ENCODE measurements at places on chromosomes 11 and 22.

GRCh38 chr22:48083502-48083901, 1321.1 kb downstream of the TBC1D22A start:
- DNase-seq: no peak

GRCh38 chr11:86408845-86409244, 34.2 kb downstream of the CCDC81 start:
- no peak for DNase-seq

DNA sequence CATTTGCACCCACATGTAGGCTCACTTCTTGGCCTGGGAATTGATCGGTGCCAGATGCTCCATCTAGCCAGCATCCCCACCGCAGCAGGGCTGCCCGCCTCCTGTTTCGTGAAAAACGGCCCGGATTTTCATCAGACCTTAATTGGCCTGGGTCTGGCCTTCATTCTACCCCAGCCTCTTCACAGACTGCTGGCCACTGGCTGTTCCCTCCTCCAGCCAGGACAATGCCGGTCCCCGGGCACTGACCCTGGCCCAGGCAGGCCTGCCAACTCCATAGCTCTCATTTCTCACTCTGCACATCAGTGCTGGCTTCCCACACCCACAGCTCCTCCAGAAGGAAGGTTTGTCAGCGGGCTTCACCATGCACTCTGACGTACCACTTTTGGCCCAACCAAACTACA, 27.9 kb downstream of the TIMP3 start:
- no peak for DNase-seq

DNA sequence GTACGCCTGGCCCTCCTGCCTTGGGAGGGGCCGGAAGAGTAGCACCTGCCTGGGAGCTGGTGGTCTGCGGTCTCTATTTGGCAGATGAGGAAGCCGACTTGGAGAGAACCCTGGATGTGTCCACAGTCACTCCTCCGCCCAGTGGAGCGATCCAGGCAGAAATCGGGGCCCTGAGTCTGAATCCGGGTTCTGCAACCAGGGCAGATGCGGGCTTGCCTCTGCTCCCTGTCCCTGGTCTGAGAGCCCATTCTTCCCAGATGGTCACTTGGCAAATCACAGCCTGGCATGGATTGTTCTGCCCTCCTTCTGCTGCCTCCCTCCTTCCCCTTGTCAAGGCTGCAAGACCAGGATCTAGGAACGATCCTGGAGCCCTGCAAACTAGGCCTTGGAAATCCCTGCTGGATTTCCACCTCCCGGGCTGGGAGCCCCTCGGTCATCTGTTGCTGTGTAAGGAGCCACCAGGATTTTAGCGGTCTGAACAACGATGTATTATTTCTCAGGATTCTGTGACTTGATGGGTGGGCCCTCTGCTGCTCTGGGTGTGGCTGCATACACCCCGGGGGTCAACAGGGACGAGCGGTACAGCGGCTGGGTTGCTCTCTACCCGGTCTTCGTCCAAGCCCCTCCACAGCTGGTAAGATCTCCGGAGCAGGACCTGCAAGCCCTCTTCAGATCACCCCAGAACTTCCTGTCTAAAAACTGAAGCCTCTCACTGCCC, 2.0 kb upstream of the ASCL2 start:
- DNase-seq: no peak

DNA sequence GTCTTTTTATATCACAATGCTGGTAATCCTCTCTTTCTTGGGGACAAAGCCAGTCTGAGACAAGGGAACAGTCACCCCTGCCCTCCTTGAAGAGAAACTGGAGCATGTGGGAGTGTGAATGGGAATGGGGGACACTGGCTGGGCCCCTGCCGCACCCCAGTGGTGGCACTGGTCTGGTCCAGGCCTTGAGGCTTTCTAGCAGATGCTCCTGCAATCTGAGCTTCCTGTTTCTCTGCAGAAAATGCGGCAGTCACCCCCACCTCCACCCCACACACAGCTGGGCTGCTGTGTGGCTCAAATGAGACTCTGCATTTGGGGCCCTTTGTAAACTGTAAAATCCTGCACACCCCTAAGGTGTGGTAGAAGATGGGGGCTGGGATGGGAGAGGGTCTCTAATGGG, 6.6 kb upstream of the MARK2 start:
- no peak for DNase-seq

DNA sequence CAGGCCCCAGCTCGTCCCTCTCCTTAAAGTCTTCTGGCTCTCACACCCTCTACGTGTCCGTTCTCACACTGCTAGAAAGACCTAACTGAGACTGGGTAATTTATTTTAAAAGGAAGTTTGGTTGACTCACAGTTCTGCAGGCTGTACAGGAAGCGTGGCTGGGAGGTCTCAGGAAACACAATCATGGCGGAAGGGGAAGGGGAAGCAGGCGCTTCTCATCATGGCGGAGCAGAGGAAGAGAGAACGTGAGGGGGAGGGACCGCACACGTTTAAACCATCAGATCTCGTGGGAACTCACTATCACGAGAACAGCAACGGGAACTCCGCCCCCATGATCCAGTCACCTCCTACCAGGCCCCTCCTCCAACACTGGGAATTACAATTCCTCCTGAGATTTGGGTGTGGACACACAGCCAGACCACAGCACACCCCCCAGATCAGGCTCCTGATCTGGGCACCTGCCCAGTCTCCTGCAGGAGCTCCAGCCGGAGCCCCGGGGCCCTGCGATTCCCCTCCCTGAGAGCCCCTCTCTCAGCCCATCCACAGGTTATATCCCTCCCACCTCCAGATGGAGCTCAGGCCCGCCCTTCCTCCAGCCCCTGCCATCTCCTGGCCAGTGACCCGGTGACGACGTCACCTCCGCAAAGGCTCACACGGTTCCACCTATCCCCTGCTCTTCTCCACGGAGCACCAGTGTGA, 170.2 kb downstream of the BRD1 start:
- DNase-seq: peak; percentile 81

- DNase-seq: no peak
Observed at GRCh38 chr11:124193221-124194010, 10.3 kb downstream of the OR10D3 start.

GRCh38 chr11:20459865-20460264, 72.3 kb downstream of the PRMT3 start:
- DNase-seq: no peak

DNA sequence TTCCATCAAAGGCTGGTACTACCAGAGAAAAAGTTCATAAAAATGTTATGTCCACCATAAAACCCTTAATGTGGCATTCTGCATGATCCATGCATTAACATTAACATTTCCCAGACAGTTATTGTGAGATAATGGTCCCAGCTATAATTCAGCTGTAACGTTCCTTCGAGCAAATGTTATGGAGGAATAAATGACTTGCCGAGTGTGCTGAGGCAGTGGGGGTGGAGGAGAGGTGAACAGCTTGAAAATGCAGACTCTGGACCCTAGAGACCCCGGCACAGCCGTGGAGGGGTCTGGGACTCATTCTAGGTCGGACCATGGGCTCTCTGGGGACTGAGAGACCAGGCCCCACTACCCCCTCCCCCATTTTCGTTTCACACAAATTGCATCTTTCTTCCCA, 141.9 kb downstream of the PKNOX2 start:
- DNase-seq: no peak
